ENCODE measurements at places on chromosomes 7 and 10.

- no peak for DNase-seq
- H3K4me3 ChIP-seq, result no peak overlapping the region
- H3K4me1 ChIP-seq, result no peaks in the 10 kb centered on the region
- no peak overlapping the region for H3K27ac ChIP-seq
- peaks cover 2% of the 10 kb centered on the region for H3K36me3 ChIP-seq
Measured at GRCh38 chr10:114990586-114990985, 52.6 kb downstream of the TRUB1 start.

DNA sequence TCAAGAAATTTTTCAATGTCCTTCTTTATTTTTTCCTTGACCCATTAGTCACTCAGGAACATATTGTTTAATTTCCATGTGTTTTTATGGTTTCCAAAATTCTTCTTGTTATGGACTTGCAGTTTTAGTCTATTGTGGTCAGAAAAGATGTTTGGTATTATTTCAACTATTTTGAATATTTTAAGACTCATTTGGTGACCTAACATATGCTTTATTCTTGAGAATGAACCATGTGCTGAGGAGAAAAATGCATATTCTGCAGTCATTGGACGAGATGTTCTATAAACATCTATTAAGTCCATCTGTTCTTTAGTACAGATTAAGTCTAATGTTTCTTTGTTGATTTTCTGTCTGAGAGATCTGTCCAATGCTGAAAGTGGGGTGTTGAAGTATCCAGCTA lies 42.3 kb upstream of the MDFIC start:
- no peak for DNase-seq
- H3K4me3 ChIP-seq, result no peak overlapping the region
- peaks cover 5% of the 10 kb centered on the region for H3K4me1 ChIP-seq
- H3K27ac ChIP-seq, result no peak overlapping the region
- no peaks in the 10 kb centered on the region for H3K36me3 ChIP-seq

GRCh38 chr7:102236592-102237287 lies 49.9 kb upstream of the SH2B2 start:
- no peaks in the 10 kb centered on the region for H3K36me3 ChIP-seq
- H3K4me3 ChIP-seq, result no peak overlapping the region
- peak; percentile 82 for DNase-seq

GRCh38 chr7:107614425-107614824 lies 34.4 kb downstream of the BCAP29 start:
- H3K27me3 ChIP-seq, result no peaks in the 10 kb centered on the region
- no peak for DNase-seq
- H3K4me1 ChIP-seq, result no peaks in the 10 kb centered on the region
- no peak overlapping the region for H3K4me3 ChIP-seq

DNA sequence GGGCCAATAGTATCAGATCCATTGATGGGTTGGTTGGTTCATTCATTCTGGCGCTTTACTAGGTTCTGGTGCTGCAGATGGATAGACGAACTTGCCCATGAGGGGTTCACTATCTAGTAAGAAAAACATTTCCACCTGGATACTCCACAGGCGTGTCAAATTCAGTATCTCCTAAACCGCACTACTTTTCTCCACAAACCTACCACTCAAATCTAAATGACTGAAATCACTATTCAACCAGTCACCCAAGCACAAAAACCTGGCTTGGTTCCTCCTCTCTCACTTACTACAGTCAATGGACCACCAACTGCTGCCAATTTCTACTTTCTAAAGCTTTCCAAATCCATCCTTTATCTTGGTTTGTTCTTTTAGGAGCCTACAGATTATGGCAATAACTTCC lies 572 bp downstream of the AGK start:
- peak overlapping the region; percentile 87 for H3K4me3 ChIP-seq
- no peaks in the 10 kb centered on the region for H3K27me3 ChIP-seq
- DNase-seq, result no peak
- no peaks in the 10 kb centered on the region for H3K36me3 ChIP-seq
- H3K27ac ChIP-seq, result no peak overlapping the region

- H3K27ac ChIP-seq, result no peak overlapping the region
- DNase-seq, result no peak
- no peak overlapping the region for H3K4me3 ChIP-seq
- peaks cover 17% of the 10 kb centered on the region for H3K4me1 ChIP-seq
- no peaks in the 10 kb centered on the region for H3K27me3 ChIP-seq
Measured at GRCh38 chr10:124256151-124256550, 162.6 kb downstream of the OAT start.

DNA sequence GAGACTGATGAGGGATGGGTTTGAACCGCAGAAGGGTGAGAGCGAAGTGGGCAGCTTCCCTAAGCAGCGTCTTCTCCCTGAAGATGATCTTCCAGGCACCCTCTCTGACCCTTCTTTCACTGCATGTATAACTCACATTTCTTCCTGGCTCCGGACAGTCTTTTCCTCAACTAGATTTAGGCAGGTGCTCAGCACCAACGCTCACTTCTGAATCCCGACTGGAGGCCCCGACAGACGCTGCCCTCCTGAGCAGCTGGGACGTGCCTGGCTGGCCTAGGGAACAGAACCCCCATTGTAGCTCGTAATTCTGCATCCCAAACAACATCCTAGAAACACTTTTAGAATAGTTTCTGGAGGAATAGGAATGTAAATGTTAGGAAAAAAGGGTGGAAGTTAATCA lies 206.6 kb downstream of the DIP2C start:
- H3K36me3 ChIP-seq, result no peaks in the 10 kb centered on the region
- no peaks in the 10 kb centered on the region for H3K27me3 ChIP-seq
- no peaks in the 10 kb centered on the region for H3K4me1 ChIP-seq
- H3K4me3 ChIP-seq, result no peak overlapping the region
- H3K27ac ChIP-seq, result no peak overlapping the region
- no peak for DNase-seq

GRCh38 chr10:22103701-22104470 lies 100.4 kb upstream of the DNAJC1 start:
- H3K27me3 ChIP-seq, result no peaks in the 10 kb centered on the region
- H3K4me1 ChIP-seq, result no peaks in the 10 kb centered on the region
- H3K27ac ChIP-seq, result no peak overlapping the region

GRCh38 chr7:117362294-117362888 lies 39.5 kb upstream of the WNT2 start:
- DNase-seq, result no peak
- no peak overlapping the region for H3K4me3 ChIP-seq
- H3K27me3 ChIP-seq, result no peaks in the 10 kb centered on the region
- peak overlapping the region; percentile 1 for H3K27ac ChIP-seq
- no peaks in the 10 kb centered on the region for H3K4me1 ChIP-seq
- no peaks in the 10 kb centered on the region for H3K36me3 ChIP-seq

- H3K27ac ChIP-seq, result peak overlapping the region; percentile 73
- peak; percentile 69 for DNase-seq
- H3K36me3 ChIP-seq, result peaks cover 14% of the 10 kb centered on the region
- peaks cover 59% of the 10 kb centered on the region for H3K4me1 ChIP-seq
Measured at GRCh38 chr7:1054861-1055450, 10.6 kb downstream of the GPR146 start.

- no peak overlapping the region for H3K4me3 ChIP-seq
- peaks cover 43% of the 10 kb centered on the region for H3K4me1 ChIP-seq
- DNase-seq, result no peak
- H3K27me3 ChIP-seq, result peaks cover 99% of the 10 kb centered on the region
- no peak overlapping the region for H3K27ac ChIP-seq
Measured at GRCh38 chr7:27181795-27182275, 3.2 kb downstream of the HOXA11 start.

DNA sequence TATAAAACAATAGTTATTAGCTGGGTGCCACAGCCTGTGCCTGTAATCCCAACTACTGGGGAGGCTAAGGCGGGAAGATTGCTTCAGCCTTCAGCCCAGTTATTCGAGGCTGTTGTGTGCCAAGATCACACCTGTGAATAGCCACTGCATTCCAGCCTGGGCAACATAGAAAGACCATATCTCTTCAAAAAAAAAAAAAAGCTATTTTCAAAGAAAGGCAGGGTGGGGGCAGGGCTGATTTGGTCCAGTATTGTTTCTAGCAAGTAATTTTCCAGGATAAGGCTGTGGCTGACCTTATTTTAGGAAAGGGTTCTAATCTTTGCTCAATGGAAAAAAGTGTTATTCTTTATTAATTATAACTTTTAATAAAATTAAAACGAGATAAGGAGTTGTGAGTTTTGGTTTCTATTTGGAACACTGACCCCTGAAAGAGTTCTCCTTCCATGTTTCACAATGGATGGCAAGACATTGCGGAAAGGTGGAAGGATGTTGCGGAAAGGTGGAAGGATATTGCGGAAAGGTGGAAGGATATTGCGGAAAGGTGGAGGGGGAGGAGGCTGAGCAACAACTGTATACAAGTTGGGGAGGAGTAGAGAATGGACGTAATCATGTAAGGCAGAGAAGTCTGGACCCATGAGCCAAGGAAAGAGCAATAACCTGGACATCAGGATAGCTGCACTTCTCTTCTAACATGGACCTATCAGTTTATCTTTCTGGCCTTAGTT lies 1.5 kb upstream of the C1GALT1 start:
- peak overlapping the region; percentile 91 for H3K4me3 ChIP-seq
- peaks cover 17% of the 10 kb centered on the region for H3K4me1 ChIP-seq
- H3K36me3 ChIP-seq, result no peaks in the 10 kb centered on the region
- no peak for DNase-seq

DNA sequence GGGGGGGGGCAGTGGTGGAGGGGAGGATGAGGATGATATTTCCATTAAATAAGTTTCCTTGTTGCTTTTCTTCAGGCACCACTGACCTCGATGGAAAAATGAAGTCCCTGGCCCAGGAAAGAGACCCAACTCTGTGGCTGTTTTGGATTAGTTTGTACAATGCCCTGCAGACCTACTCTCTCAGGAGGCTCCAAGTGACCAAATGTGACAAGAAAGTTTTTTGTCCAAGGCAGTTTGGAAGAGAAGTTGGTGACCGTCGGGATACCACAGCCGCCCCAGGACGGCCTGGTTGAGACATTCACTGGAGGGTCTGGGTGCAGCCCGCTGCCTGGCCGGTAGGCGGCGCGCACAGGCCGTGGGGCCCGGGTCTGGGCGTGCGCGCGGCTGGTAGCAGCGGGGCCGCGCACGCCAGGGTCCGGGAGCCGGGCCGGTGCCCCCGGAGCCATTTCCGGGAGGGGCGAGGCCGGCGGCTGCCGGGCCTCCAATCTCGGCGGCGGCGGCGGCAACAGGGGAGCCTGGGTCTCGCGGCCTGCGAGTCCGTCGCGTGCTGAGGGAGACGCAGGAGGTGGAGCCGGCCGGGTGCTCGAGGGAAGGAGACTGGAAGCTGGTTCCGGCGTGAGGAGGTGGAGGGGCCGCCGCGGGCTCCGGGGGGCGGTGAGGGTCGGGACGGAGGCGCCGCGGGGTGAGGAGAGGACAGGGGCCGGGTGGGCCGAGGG lies at the start of gene SGPL1:
TSS of gene SGPL1 (plus strand) at position 445 of the 716 bp plus-strand sequence. CDS start 906 bp downstream, outside the sequence.
- peak within 1 kb of the TSS; percentile 91 for H3K27ac ChIP-seq
- peak within 1 kb of the TSS; percentile 53 for H3K4me3 ChIP-seq
- peaks cover 3% of the 10 kb centered on the region for H3K4me1 ChIP-seq
- H3K27me3 ChIP-seq, result no peaks in the 10 kb centered on the region
- peaks cover 10% of the 10 kb centered on the region for H3K36me3 ChIP-seq

GRCh38 chr7:140810830-140811556 lies 113.7 kb downstream of the BRAF start:
- no peak for DNase-seq
- H3K4me3 ChIP-seq, result no peak overlapping the region
- peaks cover 3% of the 10 kb centered on the region for H3K36me3 ChIP-seq

DNA sequence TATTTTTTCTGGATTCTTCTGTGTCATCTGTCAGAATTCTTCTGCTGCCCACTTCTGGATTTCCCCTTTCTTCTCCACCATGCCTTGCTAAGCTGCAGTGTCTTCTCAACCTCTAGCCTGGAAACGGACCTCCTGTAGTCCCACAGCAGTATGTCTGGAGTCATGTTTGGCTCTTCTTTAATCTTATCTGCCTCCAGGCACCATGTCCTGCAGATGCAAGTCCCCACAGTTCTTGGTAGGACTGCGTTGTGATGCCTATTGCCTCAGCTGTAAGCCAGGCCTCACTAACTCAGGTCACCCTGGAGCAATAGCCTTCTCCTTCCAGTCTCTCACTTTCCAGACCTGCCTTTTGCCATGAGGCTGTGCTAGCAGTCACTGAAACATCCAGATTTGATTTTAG lies 268.3 kb downstream of the POM121L12 start:
- H3K27ac ChIP-seq, result no peak overlapping the region
- H3K4me3 ChIP-seq, result no peak overlapping the region
- no peak for DNase-seq
- no peaks in the 10 kb centered on the region for H3K4me1 ChIP-seq
- H3K27me3 ChIP-seq, result no peaks in the 10 kb centered on the region
- H3K36me3 ChIP-seq, result no peaks in the 10 kb centered on the region

- H3K4me1 ChIP-seq, result no peaks in the 10 kb centered on the region
- H3K4me3 ChIP-seq, result no peak overlapping the region
- H3K27me3 ChIP-seq, result no peaks in the 10 kb centered on the region
Measured at GRCh38 chr7:43492896-43493295, 90.0 kb upstream of the STK17A start.

DNA sequence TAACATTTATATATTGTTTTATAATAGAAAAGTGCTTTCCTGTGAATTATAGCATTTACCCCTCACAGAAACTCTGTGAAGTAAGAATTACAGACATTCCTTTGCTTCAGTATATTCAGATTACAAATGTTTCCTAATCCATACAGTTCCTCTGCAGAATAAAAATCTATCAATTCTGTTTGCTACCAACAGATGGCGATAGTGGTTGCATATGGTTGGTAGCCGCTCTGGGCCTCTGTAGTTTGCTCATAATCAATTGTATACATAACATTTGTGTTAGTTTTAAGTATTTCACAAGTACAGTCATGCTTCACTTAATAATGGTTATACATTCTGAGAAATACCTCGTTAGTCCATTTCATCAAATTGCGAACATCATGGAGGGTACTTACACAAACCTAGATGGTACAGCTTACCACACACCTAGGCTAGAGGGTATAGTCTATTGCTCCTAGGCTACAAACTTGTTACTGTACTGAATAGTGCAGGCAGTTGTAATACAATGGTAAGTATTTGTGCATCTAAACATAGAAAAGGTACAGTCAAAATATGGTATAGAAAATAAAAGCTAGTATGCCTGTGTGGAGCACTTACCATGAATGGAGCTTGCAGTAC lies 94.4 kb upstream of the STEAP4 start:
- no peaks in the 10 kb centered on the region for H3K27me3 ChIP-seq
- H3K4me1 ChIP-seq, result no peaks in the 10 kb centered on the region
- no peak overlapping the region for H3K4me3 ChIP-seq

DNA sequence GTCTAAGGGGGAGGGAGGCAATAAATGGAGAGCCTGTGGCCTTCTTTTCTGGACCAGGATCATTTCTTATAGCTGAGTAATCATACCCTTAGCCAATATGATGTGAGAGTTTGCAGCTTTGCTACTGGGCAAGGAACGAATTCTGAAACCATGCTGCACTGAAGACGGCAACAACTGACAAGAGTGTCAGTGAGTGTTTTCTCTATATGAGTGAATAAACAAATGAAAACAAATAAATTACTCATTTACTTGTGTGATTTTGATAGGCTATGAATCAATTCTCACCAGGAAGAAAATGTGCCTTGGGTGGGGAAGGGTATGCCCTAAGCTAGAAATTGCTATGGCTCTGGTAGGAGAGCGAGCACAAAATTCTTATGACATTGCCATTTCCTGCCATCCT lies 79.4 kb upstream of the LRRN3 start:
- H3K4me1 ChIP-seq, result no peaks in the 10 kb centered on the region
- no peaks in the 10 kb centered on the region for H3K27me3 ChIP-seq
- H3K36me3 ChIP-seq, result no peaks in the 10 kb centered on the region
- no peak overlapping the region for H3K4me3 ChIP-seq

Data from left lung (tissue), 14 donors.